COR-L47 (cell line): ENCODE measurements at places on chromosomes 5 and 9.

DNA sequence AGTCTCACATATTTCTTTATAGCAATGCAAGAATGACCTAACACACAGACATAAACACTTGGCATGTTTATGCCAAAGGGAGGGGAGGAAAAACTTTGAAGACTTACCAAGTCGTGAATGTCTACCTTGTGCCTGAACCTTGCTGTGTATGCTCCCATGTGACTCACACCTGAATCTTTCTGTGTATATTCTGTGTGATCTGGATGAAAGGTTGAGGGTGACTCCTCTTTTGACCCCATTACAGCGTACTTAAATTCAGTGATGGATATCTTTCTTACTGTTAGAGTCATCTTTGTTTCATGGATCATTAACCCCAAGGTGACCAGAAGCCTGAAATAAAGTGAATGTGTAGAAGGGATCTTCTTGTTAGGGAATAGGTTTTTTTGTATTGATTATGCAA lies 52.9 kb upstream of the PTGER4 start:
- DNase-seq = no peak

DNA sequence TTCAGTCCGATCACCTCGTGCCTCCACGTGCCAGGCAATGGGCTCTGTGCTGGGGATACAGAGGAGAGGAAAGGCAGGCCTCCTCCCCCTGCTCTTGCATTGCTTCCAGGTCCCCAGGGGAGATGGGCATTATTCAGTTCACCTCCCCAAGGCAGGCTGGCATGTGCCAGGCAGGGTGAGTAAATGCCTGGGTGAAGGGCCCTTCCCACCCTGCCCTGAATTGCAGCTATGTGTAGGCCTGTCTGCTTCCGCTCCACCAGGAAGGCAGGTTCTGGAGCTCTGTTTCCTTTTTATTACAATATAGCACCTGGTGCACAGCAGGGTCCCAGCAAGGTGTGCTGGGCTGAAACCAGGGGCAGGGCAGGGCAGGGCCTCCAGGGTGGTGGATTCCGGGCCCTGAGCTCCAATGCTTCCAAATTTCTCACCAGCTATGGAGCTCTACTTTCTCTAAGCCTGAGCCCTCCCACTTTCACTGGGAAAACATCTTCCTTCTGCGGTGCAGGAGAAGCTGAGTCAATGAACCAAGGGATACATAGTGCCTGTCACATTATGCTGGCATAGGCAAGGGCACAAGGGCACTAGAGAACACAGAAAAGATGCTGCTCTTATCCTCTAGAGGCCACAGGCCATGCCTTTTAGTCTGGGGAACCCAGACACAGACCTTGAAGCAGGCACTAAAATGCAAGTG lies 42.0 kb downstream of the SHB start:
- peak; percentile 32 for DNase-seq

GRCh38 chr5:62306323-62306895 lies 403 bp downstream of the KIF2A start:
- no peak for DNase-seq

- no peak for DNase-seq
These were observed 132.3 kb downstream of the MYO10 start for GRCh38 chr5:16803831-16804230.

DNA sequence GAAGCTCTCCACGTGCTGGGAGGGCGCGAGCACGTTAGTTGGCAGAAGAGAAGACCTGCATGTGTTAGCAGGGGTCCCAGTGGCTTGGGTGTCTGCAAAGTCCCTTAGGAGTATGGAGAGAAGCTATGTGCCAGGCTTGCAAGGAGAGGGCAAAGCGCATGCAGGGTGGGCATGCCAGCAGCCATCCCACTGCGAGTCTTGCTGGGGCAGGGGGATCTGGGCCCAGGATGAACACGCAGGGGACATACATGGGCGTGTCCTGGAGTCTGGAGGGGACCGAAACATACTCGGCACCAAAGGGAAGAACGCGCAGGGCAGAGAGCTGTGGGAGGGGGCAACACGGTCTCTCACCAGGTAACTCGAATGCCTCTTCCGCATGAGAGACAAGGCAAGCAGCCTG lies 43.6 kb upstream of the IPPK start:
- DNase-seq = no peak

DNA sequence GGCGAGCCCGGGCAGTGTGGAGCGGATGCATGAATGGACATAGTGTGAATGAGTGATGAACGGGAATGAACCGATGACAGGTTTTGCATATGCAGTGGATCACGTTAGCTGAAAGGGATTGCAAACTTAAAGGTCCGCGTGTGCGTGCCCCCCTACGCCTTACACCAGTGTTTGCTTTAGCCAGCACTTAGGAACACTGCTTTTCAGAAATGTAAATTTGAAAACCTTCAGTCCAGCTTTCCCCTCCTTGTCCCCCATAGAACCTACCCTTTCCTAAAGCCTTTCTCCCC lies 692 bp downstream of the PSAT1 start:
- DNase-seq = no peak

GRCh38 chr9:70113403-70114022 lies 69.9 kb downstream of the MAMDC2 start:
- peak; percentile 61 for DNase-seq
